ENCODE measurements at places on chromosomes 5 and 9.

DNA sequence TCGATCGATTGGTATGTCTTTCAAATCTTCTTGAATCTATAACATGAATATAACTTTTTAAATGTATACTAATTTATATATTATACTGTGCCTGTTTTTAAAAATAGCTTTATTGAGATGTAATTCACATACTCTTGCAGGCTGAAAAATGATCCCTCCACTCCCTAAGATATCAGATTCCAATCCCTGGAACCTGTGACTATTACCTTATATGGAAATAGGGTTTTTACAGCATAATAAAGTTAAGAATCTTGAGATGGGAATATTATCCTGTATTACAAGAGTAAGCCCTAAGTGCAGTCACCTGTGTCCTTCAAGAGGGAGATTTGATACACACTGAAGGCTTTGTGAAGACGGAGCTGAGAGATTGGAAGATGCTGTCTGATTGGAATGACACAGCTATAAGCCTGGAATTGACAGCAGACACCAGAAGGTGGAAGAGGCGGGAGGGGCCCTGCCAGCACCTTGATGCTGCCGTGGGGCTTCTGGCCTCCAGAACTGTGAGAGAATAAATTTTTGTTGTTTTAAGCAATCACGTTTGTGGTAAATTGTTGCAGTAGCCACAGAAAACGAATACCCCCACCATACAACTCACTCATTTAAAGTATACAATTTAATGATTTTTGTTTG, 161.3 kb downstream of the RMI1 start:
- no peak for DNase-seq

DNA sequence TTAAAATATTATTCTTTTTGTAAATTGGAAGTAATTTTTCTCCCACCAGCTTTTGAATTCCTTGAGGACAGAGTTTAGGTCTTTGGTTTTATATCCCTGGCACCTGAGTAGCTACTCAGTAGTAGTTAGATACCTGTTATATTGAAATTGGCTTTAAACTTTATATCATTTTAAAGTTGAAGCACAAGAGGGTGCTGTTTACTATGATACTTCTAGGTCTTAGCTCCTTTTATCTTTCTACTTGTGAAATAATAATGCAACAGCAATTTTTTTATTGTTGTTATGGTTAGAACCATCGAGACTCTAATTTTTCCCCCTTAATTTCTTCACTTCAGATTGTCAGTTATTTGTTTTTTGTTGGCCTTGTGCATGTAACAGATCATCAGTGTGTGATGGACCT, 46.3 kb downstream of the AP3S1 start:
- DNase-seq: no peak

GRCh38 chr5:132528866-132529634, 14.3 kb downstream of the IL5 start:
- no peak for DNase-seq

- DNase-seq: no peak
Measured at GRCh38 chr5:104513121-104513602, 950.6 kb upstream of the NUDT12 start.

- no peak for DNase-seq
Measured at GRCh38 chr5:176552332-176552869, 3.3 kb downstream of the CDHR2 start.

- DNase-seq: no peak
Measured at GRCh38 chr5:116452774-116453368, 121.8 kb downstream of the SEMA6A start.

DNA sequence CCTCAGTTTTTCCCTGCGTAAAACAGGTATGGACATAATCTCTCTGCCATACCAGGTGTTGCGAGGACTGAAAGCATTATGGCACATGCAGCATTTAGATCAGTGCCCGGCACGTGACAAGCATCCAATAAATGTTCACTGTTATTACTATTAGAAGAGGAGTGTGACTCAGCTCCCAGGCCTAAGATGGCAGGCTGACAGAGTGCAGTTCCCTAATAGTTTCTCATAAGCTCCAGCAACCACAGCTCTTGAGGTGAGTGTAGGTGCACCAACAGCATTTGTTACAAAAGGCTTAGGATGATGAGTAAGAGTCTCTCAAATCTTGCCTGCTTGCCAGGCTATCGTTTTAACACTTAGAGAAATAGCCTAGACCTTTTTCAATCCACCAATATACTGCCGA, 28.9 kb upstream of the GLIS3 start:
- DNase-seq: no peak

DNA sequence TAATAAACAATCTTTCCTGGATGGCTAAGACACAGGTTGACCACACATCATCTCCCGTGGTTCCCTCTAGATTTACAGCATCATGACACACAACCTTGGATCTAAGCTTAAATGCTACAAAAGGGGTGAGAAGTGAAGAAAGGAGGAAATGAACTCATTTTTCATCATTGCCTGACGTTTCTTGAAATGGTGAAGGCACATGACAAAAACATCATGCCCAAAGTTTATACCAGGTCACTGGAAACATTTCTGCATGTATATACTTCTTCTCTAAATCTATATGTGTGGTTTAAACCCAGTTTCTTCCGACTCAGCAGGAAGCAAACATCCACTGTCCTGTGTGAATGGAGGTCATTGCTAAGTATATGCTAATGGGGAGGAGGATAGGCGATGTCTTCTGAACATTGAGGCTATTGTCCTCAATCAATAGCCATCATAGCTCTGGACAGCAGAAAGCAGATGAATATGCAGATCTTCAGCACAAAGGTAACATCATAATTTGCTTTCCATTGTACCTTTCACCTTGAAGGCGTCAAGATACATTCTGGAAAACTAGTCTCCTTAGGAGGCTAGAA, 137.4 kb downstream of the MED27 start:
- DNase-seq: no peak

DNA sequence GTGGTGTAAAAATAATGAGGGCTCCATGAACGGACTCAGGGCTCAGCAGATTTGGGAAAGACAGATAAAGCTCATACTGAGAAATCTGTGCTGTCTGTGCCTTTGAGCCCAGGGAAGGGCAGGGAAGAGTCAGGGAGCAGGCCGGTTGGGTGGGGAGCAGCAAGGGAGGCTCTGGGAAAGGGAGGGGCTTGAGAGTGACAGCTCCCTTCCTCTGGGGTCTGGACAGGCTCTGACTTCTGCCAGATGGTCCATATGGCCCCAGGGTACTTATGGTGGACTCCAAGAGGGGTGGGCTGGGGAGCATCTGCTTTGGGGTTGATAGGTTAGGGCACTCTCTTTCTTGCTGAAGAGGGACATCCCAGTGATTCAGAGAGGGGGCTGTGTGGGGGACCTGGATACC, 2.1 kb downstream of the NPR2 start:
- no peak for DNase-seq

All from AG04449 (cell line).